Left renal pelvis (tissue), 4 donors: ENCODE measurements at places on chromosomes 4 and X.
A peak's percentile ranks its signal among the peaks of the same experiment; 100 is the strongest.

GRCh38 chrX:26019386-26019785 is 118.8 kb upstream of the MAGEB18 start:
- no peak for DNase-seq

- no peak for DNase-seq
Observed at GRCh38 chrX:130285710-130286109, 17.0 kb upstream of the ZNF280C start.

DNA sequence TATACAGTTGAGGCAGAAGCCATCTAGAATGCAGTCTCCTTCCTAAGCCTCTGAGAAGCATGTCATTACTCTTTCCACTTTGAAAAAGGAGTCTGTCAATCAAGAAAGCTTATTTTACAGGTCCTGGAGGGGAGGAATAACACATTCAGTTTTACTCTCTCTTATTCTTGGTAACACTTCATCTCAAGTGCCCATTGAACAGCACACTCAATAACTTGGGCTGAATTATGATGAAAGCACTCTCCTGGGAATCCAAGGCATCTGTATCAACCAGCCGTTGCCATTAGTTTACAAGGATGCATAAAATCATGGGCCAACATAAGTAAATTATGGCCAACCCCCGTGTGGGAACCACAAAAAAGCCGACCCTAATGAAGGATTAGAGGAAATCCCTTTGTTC is 282.4 kb downstream of the C4orf33 start:
- no peak for DNase-seq

- no peak for DNase-seq
Observed at GRCh38 chrX:84634201-84634782, 132.0 kb upstream of the HDX start.

DNA sequence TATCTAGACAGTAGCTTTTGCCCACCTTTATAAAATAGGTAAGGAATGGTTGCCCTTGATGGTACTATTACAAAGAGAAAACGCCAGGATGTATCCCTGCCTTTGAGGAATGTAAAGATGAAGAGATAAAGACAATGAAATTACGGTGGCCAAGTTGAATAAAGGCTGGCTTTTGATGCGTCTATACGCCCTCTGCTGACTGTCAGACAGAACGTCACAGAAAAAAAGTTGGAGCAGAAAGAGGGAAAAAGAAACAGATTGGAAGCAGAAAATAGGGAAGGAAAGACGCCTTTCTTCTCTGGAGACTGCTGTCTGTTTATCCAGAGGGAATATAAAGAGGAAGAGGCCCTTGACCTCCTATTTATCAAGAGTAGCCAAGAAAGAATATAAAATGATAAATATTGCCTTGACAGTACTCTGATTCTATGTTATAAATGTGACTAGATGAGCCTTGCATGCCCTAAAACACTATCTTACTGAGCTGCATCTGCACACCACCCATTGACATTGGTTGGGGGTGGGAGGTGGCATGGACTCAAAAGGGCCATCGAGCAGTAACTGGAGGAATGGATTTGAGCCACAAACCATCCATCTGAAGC is 30.6 kb downstream of the PCDH19 start:
- no peak for DNase-seq

- DNase-seq = no peak
Observed at GRCh38 chr4:140408974-140409373, 18.5 kb downstream of the CLGN start.

- DNase-seq = no peak
Observed at GRCh38 chr4:8167291-8167690, 8.7 kb upstream of the ABLIM2 start.

GRCh38 chrX:123961268-123962005 is at the start of gene STAG2:
Gene STAG2 (plus strand): TSS chrX:123961706. CDS start chrX:124022628, 60,922 bp downstream.
- peak; percentile 75 for DNase-seq

DNA sequence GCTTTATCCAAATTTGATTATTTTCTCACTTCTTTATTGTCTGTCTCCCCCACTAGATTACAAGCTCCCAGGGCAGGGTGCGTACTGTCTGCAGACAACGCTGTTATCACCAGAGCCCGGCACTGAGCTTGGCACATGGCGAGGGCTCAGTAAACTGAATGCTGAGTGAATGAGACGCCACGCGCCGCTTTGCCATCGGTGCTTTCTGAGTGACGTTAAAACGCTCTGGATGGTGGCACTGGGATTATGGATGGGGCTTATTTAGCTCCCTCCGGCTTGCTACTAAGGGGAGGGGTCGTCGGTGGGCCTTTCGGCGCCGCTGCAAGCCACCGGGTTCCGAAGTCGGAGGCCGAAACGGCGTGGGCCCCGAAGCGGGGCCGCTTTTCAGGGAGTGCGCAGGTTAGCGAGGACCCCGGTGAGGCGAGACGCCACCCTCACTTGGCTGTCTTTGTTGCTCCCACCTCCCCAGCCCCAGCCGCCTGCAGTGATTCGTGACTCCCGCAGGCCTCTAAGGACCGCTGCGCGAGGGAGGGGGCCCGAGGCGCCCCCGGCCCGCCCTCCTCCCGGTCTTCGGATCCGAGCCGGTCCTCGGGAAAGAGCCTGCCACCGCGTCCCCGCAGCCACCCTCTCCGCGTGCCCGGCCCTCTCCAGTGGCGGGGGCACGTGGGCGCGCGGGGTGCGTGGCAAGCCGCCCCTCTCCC is 569 bp upstream of the FHL1 start:
- DNase-seq = no peak

- no peak for DNase-seq
Observed at GRCh38 chr4:154781126-154781982, at the start of gene RBM46. Gene RBM46 (plus strand): TSS chr4:154781272. CDS start chr4:154796753, 15,481 bp downstream.

DNA sequence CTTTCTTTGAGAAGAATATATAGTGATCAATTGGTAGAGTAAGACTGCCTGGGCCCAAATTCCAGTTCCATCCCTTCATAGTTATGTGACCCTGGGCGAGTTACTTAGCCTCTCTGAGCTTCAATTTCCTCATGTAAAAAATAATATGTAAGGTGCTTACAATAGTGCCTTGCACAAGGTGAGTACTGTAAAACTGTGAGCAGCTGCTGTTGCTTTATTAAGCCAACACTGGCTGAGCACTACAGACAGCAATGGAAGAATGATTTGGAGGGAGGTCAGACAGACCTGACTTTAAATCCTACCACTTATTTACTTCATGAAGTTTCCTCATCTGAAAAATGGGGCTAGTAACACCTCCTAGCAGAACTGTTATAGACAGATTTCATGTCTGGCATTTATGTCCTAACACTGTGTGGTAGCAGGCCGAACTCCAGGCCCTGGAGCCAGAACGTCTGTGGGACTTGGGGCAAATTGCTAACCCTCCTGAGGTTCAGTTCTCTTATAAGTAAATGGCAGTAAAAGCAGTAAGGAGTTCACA is 53.8 kb downstream of the RNF150 start:
- DNase-seq = no peak

DNA sequence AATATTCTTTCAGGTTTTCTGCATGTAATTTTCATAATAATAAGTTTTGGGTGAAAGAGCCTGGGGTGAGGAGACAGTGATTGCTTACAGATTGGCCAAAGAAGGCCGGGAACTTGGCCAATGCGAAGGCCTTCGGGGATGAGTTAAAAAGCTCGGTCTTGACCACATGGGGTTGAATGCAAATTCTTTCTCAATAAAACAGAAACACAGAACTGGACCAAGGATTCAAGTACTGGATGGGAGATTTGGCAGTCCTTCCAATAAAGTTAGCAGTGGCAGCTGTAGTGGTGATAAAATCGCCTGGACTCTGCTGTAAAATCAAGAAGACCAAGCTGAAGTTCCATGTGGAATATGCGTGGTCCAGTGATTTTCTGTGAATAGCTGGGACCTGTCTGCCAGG is 282.2 kb upstream of the KLF3 start:
- DNase-seq = no peak

DNA sequence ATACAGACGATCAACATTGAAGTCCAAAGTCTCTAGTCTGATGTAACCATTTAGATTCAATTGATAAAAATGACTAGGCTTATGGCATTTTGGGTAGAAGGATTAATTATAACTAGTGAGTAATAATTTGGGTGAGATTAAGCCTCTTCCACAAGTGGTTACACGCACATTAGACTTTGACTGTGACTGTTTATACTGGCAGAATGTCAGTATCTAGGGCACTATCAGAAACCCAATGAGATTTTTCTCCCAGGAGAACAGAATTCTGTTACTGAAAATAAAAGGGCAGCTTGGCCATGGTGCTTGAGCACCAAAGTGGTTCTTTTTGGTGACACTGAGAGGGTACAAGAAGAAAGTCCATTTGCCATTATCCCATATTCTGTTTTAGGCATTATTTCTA is 3.3 kb downstream of the PLS3 start:
- DNase-seq = no peak

DNA sequence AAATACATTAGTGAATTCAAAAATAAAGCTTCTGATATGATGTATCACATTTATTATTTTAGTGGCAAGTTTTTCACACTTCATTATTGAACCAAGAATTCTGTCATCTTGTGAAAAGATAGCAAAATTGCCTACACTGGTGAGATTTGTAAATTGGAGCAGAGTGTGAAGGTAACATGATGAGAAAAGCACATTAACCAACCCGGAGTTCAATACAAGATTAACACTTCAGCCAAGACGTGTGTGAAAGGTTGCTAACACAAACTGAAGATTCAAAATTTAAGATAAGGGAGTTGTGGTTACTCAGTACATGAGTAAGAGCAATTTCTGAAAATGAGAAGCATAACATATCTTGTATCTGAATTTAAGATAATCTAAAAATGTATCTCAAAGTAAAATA is 346.7 kb downstream of the PDHA2 start:
- DNase-seq = no peak

DNA sequence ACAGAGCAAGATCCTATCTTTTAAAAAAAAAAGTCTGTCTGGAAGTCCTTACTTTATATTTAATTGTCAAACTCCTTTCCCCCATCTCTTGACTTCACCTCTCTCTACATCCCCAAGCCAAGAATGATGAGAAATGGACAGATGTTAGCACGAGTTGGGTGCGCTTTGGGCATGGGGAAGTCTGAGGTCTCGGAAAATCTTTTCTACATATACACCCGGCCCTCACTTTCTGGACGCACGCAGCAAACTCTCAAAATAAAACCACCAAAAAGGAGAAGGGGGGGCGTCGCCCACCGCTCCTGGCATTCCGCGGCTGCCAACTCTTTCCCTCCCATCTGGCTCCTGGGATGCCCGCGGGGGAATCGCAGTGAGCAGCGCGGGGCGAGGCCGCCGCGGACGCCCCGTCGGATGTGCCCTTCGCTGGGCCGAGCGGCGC is 756 bp downstream of the IGFBP7 start:
- DNase-seq = no peak

- peak; percentile 41 for DNase-seq
Observed at GRCh38 chr4:158253350-158253980, 43.2 kb downstream of the TMEM144 start.

- no peak for DNase-seq
Observed at GRCh38 chr4:138205531-138206233, 36.5 kb downstream of the SLC7A11 start.

DNA sequence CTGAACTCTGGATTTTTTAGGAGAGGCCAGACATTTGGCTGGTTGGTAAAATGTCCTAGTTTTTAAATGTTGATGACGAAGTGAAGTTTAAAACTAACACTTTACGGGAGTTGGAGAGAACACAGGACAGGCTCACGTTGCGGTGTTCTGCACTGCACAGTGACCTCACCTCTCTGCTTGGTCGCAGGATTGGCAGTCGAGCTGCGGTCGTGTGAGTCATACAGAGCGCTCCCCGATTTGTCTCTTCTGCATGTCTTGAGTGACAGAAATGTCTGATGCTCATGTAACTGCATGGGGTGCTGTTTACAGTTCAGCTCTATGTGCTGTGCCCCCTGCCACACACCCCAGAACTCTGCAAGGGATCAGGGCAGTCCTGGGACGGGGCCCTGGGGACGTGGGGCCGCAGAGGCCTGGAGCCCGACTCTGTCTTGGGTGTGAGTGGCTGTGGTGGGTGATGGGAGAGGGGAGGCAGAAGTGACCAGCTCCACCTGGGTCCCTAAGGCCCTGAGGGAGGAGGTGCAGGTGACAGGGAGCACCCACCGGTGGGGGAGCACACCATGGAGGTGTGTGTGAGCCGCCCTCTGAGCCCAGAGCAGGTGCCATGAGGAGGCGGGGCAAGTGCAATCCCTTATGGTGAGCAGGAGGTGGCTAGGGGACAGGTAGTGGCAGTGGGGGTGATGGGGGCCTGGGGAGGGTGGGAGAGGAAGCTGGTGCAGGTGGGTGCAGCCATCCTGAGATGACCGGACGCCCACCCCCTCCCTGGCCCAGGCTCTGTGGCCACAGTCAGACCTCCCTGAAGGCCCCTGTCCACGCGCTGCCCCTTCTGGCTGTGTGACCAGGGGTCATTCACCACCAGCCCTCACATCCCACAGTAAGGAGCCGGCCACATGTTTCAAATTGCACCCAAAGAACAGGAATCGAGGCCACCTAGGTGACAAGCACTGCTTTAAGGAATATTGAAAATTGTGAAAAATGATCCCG is 77.9 kb upstream of the ADRA2C start:
- DNase-seq = no peak

DNA sequence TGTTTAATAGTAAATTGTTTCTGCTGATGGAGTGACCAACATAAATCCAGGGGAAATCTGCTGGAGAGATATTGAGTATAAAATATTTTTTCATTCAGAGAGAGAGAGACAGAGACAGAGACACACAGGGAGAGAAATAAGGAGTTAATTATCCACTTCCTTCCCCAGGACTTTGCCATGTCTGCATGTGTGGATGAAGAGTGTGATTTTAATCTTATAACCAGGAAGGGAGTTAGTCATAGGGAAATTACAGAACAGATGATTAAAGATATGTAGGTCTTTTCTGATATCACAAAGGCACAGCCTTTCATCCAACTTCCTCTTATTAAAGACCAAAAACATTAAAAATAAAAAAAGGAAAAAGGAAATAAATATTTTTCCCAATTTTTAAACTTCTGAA is 526.3 kb downstream of the SPRY1 start:
- no peak for DNase-seq

DNA sequence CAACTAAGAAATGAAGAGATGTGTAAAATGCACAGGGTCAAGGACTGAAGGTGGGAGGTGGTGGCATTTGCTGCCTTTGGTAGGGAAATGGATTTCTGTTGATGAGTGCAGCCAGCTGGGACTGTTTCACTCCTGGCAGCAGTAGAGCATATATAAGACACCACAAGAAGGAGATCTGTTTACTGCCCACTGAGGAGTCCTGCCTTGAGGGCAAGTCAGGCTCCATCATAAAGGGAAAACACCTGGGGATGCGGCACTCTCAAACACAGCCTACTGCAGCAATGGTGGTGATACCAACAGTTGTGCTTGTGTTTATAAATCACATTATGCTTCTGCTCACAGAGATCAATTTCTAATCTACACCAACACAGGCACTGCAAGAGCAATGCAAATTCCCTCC is 222.1 kb downstream of the TACR3 start:
- DNase-seq = no peak

GRCh38 chr4:30495651-30496310 is 224.4 kb upstream of the PCDH7 start:
- no peak for DNase-seq

GRCh38 chr4:87309625-87310024 is 13.1 kb downstream of the HSD17B13 start:
- DNase-seq = no peak

- DNase-seq = peak; percentile 12
Observed at GRCh38 chr4:56575820-56576429, 70.3 kb downstream of the ARL9 start.
